SJSA1 (cell line): ENCODE measurements at places on chromosomes 7 and 10. TPM values are rescaled to one million over a fixed set of nuclear protein-coding genes. Genes with fewer than 3 reads are reported as not detected.

LIPK gene
- total RNA-seq, result not detected in 2 replicates

CALHM3 gene
- total RNA-seq, result not detected in 2 replicates

FAM131B gene
- total RNA-seq, result 0.16 and 0.41 TPM in 2 replicates

HIP1 gene
- 24.7 and 25.8 TPM in 2 replicates for total RNA-seq

HACD1 gene
- 105 and 139 TPM in 2 replicates for total RNA-seq

PPP1R17 gene
- not detected in 2 replicates for total RNA-seq

- DNase-seq, result no peak
These were observed 71.5 kb downstream of the PRPF18 start for GRCh38 chr10:13658264-13658663.

- no peak for DNase-seq
These were observed 96.5 kb downstream of the PFKFB3 start for GRCh38 chr10:6299234-6299633.

- DNase-seq, result no peak
These were observed 1168.4 kb downstream of the GATA3 start for GRCh38 chr10:9222917-9223316.

GRCh38 chr7:121351682-121352081 is 22.9 kb downstream of the WNT16 start:
- no peak for DNase-seq
